Stimulated activated CD4-positive, alpha-beta T cell treated with anti-CD3 and anti-CD28 coated beads, Interleukin-4, amount 100 ng/mL, for 1 hour (primary cell): ENCODE measurements at places on chromosomes 4 and X.

GRCh38 chrX:15617111-15617510 lies 16.4 kb upstream of the ACE2 start:
- no peak for DNase-seq

- DNase-seq = no peak
These were observed 70.2 kb upstream of the BCOR start for GRCh38 chrX:40167850-40168479.

DNA sequence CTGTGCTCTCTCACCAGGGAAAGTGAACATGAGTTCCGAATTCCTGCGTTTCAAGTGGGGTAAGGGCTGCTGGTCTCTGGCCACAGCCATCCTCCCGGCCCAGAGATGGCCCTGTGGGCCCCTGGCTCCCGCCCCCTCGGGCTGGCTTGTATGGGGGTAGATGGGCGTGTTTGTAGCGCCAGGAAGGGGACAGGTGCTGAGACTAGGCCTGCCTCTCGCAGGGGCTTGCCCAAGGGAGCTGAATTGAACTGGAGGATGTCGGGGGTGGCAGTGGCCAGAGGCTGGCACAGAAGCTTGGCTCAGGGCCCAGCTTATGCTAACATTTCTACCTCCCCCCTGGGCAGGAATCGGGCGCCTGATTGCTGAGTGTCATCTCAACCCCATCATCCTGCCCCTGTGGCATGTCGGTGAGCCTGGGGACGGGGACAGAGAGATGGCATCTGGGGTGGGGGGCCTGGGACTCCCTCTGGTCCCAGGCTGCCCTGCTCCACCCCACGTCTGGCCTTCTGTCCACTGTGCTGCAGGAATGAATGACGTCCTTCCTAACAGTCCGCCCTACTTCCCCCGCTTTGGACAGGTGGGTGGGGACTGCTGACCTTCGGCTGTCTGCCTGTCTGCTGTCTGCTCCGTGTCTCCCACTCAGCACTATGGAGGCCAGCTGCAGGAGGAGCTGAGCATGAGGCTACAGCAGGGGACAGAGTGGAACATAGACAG lies 8.5 kb downstream of the TAFAZZIN start:
- DNase-seq = no peak

DNA sequence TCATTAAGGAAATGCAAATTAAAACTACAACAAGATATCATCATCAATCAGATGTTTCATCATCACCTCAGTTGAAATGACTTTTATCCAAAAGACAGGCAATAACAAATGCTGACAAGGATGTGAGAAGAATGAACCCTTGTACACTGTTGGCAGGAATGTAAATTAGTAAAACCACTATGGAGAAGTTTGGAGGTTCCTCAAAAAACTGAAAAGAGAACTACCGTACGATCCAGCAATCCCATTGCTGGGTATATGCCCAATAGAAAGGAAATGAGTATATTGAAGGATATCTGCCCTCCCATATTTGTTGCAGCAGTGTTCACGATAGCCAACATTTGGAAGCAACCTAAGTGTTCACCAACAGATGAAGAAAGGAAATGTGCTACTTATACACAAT lies 50.6 kb upstream of the STARD8 start:
- no peak for DNase-seq

GRCh38 chrX:71540801-71541200 lies 7.9 kb downstream of the OGT start:
- DNase-seq = no peak

DNA sequence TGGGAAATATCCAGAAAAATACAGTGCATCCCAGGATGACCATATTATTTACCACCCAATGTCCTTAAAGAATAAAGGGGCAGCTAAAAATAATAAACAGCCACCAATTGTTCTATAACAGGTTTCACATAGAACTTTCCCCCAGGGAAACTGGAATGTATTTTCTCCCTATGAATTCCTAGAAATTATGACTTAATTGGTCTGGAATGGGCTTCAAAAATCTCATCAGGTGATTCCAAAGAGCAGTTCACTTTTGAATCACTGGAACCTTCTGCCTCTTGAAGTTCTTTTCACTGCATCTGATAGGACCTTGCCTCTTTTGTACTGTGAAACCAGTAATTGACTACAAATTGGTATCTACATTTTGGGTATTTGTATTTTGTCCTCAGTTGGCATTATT lies 119.3 kb downstream of the ZNF330 start:
- no peak for DNase-seq

DNA sequence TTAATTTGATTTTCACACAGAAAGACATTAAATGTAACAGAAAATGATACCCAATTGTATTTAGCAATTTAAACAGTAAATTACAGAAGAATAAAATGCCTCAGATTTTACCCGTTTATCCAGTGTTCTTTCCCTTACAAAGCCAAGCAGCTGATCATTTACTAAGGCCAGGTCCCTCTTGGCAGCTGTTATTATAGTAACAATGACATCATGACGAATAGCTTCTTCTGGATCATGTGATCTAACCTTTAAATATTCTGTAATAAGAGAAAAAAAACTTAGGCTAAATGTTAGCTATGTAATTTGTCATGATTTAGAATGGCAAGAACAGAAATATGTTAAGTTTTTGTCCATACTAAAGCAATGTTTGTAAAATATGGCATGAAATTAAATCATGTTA lies 69.4 kb downstream of the PDS5A start:
- DNase-seq = no peak

- no peak for DNase-seq
These were observed 833.3 kb upstream of the INTU start for GRCh38 chr4:126799416-126799815.

DNA sequence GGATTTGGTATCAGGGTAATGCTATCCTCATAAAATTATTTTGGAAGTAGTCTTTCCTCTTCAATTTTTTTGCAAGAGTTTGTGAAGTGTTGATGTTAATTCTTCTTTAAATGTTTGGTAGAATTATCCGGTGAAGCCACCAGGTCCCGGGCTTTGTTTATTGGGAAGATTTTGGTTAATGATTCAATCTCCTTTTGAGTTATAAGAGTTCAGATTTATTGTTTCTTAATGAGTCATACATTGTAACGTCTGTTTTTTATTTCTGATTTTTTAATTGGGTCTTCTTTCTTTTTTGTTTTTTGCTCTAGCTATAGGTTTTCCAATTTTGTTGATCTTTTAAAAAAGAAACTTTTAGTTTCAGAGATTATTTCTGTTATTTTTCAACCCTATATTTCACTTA lies 412.3 kb downstream of the PDGFC start:
- DNase-seq = no peak

DNA sequence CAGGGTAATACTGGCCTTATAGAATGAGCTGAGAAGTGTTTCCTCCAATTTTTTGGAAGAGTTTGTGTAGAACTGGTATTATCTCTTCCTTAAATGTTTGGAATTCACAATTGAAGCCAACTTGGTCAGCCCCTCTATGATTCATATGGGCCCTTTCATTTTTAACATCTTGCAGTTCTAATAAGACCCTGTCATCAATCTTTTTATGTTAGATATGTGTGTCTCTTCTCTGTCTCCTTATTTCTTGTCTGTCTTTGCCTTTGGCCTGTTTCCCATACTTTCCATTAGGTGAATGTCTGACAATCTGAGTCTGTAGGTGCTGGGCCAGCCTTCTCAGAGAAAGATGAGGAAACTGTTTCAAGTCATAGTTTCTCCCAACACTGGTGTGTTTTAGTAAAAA lies 88.7 kb downstream of the SLC16A2 start:
- DNase-seq = no peak

GRCh38 chr4:38065176-38065575 lies 105.0 kb downstream of the PTTG2 start:
- DNase-seq = no peak

- no peak for DNase-seq
These were observed 7.8 kb upstream of the PPARGC1A start for GRCh38 chr4:23897564-23898109.

GRCh38 chrX:115251458-115252233 lies 17.8 kb upstream of the LRCH2 start:
- no peak for DNase-seq

GRCh38 chrX:109934935-109935334 lies 68.0 kb upstream of the TMEM164 start:
- no peak for DNase-seq

DNA sequence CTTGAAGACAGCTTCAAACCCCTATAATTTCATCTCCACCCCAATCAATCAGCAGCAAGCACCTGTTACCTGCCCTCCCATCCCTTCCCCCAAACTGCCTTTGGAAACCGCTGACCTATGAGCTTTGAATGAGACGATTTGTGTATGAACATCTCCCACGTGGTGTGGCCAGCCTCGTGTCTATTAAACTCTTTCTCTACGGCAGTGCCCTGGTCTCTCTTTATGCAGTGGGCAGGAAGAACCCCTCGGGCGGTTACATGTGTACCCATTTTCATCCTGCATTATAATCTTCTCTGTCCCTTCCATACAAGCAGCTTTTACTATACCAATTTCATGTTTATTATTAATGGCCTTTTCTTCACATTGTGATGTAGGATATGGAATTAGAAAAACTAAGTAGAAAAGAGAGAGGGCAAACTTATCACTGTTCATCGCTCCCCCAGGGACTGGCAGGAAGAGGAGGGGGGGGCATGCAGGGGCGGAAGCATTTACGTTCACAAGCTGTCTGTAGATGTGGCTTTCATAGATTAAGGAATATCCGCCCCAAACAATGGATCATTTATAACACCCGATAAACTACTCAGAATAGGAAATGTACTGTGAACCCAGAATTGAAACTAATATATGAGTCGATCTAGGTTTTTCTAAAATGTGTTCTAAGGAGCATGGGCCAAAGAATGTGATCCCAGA lies 95.5 kb upstream of the ZNF518B start:
- DNase-seq = no peak

GRCh38 chr4:126991965-126992364 lies 640.8 kb upstream of the INTU start:
- DNase-seq = no peak

- DNase-seq = no peak
These were observed 60.9 kb downstream of the SPATA18 start for GRCh38 chr4:52111995-52112394.

DNA sequence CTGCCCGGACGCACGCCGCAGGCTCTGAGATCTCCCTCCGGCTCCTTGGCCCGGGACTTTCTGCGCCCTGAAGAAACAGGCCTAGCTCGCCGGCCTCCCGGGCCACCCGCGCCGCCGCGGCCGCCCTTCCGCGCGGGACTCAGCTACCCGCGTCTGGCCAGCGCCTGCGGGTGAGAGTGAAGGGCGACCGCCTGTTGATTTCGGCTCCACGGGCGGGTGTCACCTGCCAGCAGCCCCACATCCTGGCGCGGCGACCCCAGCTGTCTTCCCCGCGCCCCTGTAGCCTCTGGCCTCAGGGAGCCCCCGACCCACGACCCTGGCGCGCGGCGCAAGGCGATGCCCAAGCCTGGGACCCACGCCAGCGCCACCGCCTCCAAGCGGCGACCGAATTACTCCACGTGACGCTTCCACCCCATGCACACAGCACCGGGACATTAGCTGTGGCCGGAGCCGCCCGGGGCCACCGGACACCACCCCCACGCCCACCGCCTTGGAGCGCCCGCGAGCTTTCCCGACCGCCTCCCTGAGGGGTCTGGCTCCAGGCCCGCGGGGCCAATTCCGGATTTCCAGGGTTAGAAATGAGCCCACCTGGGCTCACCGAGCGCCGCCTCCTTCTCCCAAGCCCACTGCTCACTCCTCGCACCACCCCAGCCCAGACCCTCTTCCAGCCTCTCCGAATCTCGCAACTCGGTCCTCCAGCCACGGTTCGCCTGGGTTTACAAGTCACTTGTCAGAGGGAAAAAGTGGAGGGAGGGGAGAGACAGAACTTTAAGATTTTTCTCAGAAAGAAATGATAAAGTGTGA lies 10.2 kb downstream of the ARX start:
- DNase-seq = no peak

GRCh38 chr4:66059556-66059955 lies 389.3 kb upstream of the EPHA5 start:
- no peak for DNase-seq

- no peak for DNase-seq
These were observed 39.7 kb downstream of the CPLX1 start for GRCh38 chr4:786074-786741.

- DNase-seq = no peak
These were observed 634.1 kb downstream of the RPA4 start for GRCh38 chrX:97517763-97518162.

DNA sequence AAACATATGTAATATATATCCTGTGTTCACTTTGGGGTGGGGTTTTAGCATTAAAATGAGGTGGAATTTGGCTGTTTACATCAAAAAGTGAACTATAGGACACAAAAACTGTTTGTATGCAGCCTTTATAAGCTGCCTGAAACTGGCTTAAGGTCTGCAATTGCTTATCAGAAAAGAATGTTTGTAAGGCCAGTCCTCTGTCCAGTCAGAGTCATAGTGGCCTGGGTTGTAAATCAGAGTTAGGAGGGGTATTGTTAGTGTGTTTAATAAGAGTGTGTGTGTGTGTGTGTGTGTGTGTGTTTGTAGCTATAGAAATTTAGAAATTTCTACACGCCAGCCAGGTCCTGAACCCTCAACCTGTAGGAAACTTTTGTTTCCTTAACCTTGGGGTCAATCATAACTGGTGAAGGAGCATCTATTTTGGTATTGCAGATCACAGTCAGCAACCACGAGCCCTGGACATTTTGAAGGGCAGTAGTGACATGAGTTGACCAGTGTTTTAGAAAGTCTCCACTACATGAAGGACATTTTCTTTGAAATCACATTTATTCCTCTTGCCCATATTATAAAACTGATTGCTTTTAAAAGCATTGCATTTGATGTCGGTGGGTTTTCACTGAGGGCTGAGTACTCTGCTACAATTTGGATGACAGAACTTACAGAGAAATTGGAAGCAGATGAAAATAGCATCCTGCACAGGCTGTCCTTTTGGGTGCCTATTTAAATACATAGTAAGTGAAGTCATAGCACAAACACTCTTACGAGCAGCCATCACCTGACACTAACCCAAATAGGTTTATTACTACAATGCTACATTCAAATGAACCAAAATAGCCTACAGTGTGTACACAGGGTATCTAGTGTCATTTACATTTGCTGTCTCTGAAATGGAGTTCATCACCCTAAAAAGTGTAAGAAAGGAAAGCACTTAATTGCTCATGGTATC lies 11.2 kb upstream of the TMEM154 start:
- no peak for DNase-seq

DNA sequence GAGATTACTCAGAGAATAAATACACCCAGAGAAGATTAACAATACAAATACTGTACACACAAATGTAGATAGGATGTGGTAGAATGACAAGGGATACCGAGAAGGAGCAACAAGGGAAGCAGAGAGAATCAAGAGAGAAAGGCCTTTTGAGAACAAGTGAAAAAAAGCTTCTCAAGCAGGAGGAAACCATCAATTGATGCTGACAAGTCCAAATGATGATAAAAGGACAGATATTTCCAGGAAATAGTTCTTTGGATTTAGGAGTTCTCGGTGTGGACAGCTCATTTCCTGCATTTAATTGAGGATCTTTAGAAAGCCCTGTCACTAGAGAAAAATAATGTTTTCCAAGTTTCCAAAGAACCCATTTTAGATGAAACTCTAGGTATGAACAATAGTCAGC lies 48.1 kb downstream of the NPY5R start:
- no peak for DNase-seq

DNA sequence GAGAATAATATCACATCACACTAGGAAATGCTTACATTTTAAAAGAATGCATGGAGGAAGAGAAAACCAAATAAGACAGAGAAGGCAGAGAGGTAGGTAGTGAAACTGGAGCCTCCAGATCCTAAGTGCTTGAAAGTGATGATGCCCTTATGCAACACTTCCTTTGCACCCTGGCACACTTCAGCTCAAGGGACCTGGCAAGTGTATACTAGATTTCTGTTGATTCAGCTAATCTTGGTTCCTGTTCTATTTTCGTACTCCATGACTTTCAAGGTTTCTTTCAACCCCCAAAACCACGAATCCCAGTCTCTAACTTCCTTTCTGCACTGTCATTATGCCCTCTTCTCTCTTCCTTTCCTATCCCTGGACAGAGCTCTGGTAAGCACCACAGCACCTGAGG lies 36.9 kb upstream of the SH3KBP1 start:
- DNase-seq = no peak
